ENCODE measurements at places on chromosomes 7 and 10.

DNA sequence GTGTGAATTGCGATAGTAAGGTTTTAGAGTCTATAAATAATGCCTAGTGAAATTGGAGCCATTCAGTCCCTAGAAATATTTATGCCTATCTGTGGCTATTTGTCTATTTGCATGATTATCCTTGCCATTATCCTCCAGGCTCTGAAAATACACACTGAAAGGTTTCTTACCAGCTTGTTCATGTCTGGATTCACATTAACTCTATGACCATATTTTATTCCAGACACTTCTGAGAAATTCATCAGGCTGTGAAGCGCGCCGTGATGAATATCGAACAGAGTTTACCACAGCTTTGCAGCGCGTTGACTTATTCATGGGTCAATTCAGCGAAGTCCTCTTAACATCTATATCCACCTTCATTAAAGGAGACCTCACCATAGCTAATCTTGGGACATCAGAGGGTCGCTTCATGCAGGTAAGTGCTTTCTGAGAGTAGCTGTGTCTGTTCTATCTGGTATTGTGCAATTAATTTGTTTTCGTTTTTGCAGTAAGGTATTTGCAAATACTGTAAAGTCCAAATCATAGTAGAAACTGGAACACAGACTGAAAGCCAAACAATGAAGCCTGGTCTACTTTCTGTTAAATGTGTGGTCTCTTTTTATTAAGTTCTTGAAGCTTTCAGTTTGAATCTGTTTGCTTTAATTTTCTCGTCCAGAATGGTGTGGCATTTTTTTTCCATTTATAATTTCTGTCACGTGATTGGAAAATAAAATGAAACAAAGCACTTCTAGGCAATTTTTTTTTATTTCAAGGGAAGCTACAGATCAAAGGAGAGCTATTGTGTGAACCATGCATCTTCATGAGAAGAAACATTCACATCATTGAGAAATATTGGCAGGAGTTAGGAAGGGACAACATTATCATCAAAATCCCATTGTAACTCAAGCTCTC, 59.7 kb downstream of the MET start:
- no peak for DNase-seq

DNA sequence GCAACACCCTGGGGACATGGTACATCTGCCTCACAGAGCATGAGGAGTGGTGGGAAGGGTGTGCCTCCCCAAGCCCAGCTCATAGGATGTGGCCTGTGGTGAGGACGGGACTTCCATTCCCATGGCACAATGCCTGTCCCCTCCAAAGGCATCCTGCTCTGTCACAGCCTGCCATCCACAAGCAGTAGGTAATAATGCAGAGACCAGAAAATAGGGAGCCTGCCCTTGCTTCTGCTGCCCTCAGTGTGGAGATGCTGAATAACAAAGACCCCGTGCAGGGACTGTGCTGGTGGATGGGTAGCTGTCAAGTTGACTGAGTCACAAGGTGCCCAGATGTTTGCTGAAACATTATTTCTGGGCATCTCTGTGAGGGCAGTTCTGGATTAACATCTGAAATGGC, 199.9 kb upstream of the GRB10 start:
- no peak for DNase-seq

- no peak for DNase-seq
Observed at GRCh38 chr10:88236121-88236743, 346.9 kb downstream of the RNLS start.

- no peak for DNase-seq
Observed at GRCh38 chr10:97854743-97855142, 5.1 kb downstream of the GOLGA7B start.

DNA sequence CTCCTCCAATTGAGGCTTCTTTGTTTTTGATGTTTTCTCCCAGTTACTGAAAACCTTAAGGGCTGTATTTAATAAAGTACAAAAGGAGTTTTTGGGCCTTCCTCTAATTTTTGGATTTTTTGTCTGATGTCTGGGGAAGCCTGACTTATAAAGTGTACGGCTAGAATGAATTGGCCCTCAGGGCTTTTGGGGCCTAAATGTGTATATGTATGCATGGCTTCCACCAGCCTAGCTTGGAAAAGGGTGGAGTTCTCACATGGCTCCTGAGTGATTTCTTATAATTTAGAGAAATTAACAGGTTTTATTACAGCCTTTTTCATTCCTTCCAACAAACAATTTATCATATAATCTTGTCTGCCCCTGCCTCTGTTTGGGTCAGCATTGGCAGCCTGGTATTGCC, 10.4 kb upstream of the TBATA start:
- no peak for DNase-seq

- peak; percentile 85 for DNase-seq
Observed at GRCh38 chr10:74189999-74190421, 39.0 kb downstream of the ADK start.

GRCh38 chr10:101617824-101618568, 29.9 kb downstream of the DPCD start:
- DNase-seq, result no peak

DNA sequence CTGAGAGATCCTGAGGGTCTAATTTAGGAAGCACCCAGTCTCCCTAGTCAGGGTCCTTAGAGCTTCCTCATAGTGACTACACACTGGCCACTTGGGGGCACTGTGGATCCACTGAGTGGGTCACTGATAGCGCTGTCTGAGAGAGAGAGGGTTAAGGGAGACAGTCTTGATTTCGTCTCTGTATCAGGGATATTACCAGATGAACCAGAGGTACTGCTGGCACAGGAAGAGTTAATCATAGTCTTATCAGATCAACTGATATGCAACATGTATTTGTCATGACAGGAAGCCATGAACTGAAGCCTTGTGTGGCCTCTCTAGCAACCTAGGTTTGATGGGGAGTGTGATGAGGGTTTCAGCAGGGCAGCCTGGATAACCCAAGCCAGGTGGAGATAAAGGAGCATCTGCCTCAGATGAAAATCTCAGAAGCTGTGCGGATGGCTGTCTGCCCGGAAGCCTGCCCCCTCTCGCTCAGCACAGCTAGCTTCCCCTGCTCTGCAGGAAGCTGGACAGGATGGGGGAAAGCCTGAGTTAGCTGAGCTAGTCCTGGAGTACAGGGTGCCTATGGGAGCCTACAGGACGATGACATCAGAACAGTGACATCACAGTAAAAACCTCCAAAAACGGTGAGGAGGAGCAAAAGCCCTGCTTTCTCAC, 214.0 kb upstream of the PRSS1 start:
- DNase-seq, result peak; percentile 80

- no peak for DNase-seq
Observed at GRCh38 chr7:95501261-95501832, 15.6 kb downstream of the ASB4 start.

DNA sequence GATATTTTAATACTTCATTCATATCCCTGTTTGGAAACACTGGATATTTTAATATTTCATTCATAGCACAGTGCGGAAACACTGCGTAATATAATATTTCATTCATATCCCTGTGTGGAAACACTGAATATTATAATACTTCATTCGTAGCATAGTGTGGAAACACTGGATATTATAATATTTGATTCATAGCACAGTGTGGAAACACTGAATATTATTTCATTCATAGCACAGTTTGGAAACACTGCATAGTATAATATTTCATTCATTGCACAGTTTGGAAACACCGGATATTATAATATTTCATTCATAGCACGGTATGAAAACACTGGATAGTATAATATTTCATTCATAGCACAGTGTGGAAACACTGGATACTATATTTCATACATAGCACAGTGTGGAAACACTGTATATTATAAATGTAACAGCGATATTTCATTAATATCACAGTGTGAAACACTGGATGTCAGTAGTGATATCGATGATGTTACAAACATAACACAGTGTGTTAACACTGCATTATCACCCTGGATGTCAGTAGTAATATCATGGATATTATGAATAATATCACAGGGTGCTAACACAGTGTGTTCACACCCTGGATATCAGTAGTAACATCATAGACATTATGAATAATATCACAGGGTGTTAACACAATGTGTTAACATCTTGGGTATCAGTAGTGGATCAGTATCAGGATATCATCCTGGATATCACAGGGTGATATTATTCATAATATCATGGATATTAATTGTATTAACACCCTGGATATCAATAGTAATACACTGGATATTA, 2.9 kb upstream of the TMEM225B start:
- no peak for DNase-seq

- no peak for DNase-seq
Observed at GRCh38 chr7:115721293-115722217, 309.0 kb downstream of the TFEC start.

GRCh38 chr10:43377424-43377883, 6.0 kb downstream of the FXYD4 start:
- DNase-seq, result no peak

GRCh38 chr10:123323884-123324283, 169.7 kb downstream of the BUB3 start:
- no peak for DNase-seq

DNA sequence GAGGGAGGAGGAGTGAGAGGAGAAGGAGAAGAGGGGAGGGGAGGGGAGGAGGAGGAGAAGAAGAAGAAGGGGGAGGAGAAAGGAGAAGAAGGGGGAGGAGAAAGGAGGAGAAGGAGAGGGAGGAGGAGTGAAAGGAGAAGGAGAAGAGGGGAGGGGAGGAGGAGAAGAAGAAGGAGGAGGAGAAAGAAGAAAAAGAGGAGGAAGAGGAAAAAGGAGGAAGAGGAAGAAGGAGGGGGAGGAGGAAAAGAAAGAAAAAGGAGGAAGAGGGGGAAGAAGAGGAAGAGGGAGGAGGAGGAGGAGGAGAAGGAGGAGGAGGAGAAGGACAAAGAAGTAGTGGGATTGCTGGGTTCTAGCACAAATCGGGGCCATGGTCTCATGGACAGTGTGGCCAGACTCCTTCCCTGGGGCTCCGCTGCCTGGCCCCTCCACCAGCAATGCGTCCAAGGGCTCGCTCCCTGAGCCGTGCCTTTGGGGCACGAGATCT, 4.2 kb upstream of the MAFK start:
- DNase-seq, result no peak

- DNase-seq, result peak; percentile 45
Observed at GRCh38 chr7:43248961-43249822, 136.7 kb downstream of the HECW1 start.

DNA sequence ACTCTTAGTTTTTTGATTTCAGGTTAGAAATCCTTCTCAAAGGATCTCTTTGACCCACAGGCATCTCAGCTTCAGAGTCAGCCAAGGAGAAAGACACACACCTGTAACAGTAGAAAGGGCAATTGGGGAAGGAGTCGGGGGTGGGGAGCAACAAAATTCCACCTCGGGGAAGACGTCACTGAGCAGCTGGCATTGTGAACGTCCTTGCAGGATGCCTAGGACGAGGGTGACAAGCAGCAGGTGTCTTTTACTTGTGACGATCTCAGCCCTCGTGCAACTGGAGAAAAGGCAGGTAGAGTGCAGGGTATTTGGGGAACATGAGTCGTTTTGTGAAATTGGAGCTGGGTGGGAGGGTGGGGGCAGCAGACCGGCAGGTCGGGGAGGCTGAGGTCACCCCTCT, 627.0 kb downstream of the ACTR3B start:
- DNase-seq, result no peak

- DNase-seq, result no peak
Observed at GRCh38 chr10:65342245-65342644, 1583.6 kb upstream of the LRRTM3 start.

- DNase-seq, result no peak
Observed at GRCh38 chr7:40570223-40570622, 435.4 kb downstream of the SUGCT start.

- no peak for DNase-seq
Observed at GRCh38 chr10:11610826-11611247, 613 bp downstream of the USP6NL start.

- no peak for DNase-seq
Observed at GRCh38 chr10:110344622-110345021, 39.9 kb upstream of the SMNDC1 start.

GRCh38 chr7:120554960-120555571, 282.1 kb downstream of the KCND2 start:
- peak; percentile 17 for DNase-seq

GRCh38 chr7:55044791-55045190, 26.0 kb downstream of the EGFR start:
- no peak for DNase-seq

GRCh38 chr7:28378574-28379149, 33.7 kb upstream of the CREB5 start:
- no peak for DNase-seq

DNA sequence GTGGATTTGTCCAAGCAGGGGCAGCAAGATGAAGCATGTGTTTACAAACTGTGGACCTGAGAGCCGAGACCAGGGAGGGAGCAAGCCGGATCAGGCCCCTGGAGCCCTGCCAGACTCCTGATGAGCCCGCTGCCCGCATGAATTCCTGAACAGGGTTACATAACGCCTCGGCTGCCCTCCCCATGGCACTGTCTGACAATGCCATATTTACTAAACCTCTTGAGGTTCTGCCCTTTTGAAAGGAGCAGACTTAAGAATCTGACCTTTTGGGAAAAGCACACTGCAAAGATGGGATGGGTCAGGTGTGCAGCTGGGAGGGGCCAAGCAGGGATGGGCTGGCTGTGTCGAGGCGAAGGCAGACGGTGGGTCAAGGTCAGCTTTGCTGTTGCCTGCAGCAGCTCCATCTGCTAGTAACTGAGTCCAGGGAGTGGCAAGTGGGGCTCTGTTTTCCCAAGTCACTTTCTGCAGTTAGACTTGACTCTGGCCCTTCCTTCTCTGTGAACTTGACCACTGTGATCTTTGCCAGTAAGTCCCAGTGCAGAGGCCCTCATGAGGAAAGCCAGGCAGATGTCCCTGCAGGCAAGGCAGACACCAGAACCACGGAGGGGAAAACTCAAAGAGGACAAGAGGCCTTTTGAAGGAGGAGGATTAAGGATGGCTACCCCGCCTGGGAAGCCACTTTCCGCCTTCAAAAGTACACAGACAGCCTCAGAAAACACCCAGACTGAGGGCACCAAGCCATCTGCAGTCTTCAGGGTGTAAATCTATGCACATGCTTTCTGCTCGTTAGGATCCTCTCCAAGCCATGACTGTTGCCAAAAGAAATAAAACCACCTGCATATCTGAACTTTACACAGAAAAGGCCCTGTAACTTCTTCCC, 175.8 kb downstream of the TNS3 start:
- DNase-seq, result no peak

GRCh38 chr7:43136064-43136463, 23.6 kb downstream of the HECW1 start:
- DNase-seq, result no peak

GRCh38 chr10:118305730-118306129, 36.4 kb downstream of the FAM204A start:
- no peak for DNase-seq

DNA sequence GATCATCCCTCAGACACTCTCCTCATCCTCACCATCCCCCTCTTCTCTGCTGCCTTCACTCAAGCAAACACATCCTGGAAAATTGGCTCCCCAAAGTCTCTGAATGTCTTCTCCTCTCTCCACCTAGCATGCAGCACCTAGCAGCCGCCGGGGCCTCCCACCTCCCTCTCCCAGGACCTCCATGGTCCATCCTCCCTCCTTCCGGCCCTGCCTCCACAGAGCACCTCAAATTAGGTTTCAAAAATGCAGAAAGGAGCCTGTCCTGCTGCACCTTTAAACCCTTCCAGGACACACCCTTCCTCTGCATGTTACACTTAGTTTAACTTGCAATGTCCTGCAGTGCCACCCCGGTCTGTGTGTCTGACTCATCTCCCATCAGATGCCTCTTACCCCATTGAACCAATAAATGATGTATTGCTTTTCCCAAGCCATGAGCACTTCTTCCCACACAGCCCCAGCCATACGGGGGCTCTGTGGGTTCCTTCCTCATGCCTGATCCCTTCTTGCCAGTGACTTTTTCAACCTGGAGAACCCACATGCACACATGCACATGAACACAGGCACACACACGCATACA, 582.5 kb upstream of the MGMT start:
- no peak for DNase-seq

- DNase-seq, result peak; percentile 22
Observed at GRCh38 chr10:49831352-49832035, 69.4 kb upstream of the OGDHL start.

GRCh38 chr7:21550821-21551531, 8.1 kb downstream of the DNAH11 start:
- no peak for DNase-seq
